ENCODE measurements at places on chromosomes 7 and 10. TPM values are rescaled to one million over a fixed set of nuclear protein-coding genes. Genes with fewer than 3 reads are reported as not detected.

The RAMP3 gene
- total RNA-seq = 30.7 TPM

- DNase-seq = peak; percentile 87
Observed at GRCh38 chr7:1123715-1124114, 35.8 kb downstream of the GPER1 start.

GRCh38 chr10:84424731-84425167 is 96.4 kb downstream of the CCSER2 start:
- DNase-seq = peak; percentile 85

DNA sequence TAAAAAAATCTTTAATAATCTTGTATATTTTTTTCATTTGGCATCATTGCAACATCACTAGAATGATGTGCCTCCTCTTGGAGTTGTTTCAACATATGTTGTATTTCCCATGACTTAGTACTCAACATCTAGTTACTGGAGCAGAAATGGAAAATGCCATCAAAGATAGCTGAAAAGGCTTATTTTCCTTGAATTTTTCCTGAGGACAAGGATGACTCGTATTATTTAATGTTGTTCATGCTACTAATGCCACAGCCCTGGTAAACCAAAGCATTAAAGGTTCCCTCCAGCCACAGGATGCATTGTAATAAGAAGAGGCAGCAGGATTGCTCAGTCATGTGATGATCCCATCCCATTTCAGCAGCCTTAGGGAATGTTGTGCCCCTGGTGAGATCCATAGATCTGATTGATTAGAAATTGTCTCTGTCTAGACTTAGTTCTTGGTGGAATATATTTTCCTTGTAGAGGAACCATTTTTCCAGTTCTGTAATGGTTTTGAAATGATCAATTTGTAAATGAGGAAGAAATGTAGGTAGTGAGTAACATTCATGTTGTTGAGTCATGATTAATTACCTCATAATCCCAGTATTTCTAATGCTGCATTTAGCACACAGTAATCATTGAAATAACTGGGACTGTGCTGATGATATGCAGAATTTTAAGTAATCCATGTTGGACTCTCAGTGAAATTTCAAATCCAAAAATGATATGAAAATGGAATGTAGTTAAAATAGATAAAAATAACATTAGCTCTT is 91.3 kb upstream of the SMIM30 start:
- DNase-seq = no peak

DNA sequence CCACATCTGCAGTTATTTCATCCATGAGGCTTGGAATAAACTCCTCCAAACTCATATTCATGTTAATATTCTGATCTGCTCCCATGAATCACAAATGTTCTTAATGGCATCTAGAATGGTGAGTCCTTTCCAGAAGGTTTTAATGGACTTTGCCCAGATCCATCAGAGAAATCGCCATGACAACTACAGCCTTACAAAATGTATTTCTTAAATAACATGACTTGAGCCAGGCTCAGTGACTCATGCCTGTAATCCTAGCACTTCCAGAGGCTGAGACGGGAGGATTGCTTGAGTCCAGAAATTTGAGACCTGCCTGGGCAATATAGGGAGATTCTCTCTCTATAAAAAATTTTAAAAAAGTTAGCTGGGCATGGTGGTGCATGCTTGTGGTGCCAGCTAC is 102.1 kb upstream of the TMEM168 start:
- DNase-seq = no peak

Data from left ventricle myocardium inferior (tissue), 1 donor.